ENCODE measurements at places on chromosomes 6 and 20.

DNA sequence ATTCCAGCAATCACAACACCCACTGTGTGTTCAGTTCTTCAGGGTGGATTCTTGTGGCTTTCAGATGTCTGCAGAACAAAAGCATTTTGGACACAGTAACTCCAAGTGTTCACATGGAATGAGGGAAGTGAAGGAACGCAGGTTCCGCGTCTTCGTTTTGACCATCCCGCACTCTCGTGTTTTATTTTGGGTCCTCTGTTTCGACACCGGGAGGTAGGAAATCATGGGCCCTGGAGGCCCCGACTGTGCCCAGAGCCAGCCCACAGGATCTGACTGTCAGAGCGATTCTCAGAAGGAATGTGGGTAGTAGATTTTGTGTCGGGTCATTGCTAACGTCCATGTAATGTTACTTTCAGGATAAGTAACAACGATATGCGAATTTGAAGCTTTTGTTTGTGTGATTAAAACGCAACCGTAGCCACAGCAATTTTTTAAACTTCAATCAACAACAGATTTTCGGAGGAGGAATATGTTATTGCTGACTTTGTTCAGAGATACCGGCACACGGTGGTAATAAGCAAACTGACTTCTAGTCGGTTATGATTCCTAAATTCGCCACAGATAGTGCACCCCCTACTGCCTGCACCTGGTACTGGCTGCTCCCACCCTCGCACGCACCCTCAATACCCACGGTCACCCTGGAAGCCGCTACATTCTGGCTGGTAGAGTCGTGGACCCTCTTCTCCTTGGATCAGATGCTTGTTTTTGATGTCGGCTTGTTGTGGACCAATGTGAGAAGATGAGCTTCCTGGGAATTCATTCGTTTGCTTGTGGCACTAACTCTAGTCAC is 10.5 kb downstream of the NPEPL1 start:
- DNase-seq, result no peak

- no peak for DNase-seq
These were observed 151.8 kb upstream of the HEY2 start for GRCh38 chr6:125597411-125598253.

- DNase-seq, result no peak
These were observed 282.3 kb upstream of the QKI start for GRCh38 chr6:163132050-163132750.

- no peak for DNase-seq
These were observed 89.8 kb downstream of the IYD start for GRCh38 chr6:150458579-150458978.

DNA sequence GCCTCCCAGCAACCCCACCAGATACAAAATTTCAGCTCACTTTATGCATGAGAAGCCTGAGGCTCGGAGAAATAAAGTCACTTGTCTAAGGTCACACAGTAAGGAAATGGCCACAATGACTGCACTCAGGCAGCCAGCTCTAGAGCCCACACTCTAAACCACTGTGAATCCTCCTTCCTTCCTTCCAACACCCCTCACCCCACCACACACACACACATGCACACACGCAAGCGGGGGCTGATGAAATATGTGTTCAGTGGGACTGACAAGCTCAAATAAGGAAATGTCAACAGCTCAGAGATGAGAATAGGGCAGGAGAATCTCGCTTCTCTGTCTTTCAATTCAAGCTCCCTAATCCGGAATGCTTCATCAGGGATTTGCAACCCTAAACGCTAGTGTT is 6.0 kb upstream of the BPIFA1 start:
- DNase-seq, result no peak

- DNase-seq, result no peak
These were observed 31.1 kb downstream of the SERPINB6 start for GRCh38 chr6:2940010-2940850.

DNA sequence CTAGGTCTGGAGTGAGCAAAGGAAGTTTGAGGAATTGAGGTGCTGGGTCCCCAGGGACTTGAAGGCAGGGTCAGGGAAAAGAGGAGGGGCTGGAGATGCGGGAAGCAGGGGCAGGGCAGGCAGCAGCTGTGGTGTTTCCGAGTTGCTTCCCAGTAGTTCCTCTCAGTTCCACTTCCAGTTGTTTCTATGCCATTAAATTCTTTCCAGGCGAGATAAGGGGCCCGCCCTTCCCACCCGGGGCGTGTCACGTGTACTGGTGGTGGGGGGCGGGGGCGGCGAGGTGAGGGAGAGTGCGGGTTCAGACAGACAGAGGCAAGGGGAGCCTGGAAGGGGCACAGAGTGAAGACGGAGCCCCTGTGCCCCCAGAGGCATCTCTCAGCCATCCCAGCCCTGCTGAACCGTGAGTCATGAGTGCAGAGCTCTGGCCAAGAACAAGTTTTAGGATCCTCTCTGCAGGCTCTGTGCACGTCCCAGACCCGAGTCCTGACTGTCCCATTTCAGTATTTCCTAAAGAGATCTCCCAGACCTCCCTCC is 977 bp downstream of the TNXB start:
- DNase-seq, result no peak

DNA sequence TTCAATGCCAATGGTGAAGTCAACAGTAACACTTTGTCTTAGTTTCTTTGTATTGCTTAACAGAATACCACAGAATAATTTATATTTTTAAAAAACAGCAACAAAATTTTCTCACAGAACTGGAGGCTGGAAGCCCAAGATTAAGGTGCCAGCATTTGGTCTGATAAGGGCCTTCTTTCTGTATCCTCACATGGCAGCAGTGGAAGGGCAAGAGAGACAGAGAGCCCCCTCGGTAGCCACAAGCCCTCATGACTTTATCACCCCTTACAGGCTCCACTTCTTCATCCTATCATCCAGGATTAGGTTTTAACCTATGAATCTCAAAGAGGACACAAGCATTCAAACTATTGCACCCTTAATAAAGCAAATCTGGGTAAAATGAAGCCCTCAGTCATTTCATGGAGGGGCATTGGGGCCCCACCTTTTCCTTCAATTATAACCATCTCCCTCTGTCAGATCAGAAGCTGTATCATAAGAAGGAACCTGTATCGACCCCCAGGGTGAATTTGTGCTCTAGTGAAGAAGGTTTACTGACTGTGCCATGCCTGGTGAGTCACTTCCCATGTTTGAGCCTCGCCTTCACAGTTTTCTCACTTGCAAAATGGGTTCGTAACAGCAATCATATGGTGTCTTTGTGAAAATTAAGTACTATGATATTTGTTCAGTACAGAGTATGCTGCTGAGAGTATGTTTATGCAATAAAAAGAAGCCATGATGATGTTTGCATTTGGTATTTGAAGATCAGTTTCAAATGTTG is 178.2 kb downstream of the LRFN2 start:
- DNase-seq, result no peak

- DNase-seq, result no peak
These were observed 85.8 kb upstream of the PREP start for GRCh38 chr6:105488516-105489215.

DNA sequence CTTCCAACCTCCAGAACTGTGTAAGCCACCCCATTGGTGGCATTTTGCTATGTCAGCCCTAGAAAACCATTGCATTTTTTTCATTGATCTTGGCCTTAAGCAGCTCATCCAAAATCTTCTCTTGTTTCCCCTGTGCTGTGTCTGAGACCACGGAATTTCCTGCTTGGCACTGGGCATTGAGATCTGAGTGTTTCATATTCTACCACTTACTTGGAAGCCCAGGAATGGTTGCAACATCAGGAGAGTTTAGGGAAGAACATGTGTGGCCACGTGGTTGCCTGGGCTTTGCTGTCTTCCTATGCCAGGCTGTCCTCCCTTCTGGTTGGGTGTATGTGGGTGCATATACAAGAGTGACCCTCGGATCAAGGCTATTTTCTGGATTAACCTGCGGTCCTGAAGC is 139.3 kb upstream of the PMEPA1 start:
- no peak for DNase-seq

- no peak for DNase-seq
These were observed 18.3 kb downstream of the HMGN4 start for GRCh38 chr6:26556263-26557070.

DNA sequence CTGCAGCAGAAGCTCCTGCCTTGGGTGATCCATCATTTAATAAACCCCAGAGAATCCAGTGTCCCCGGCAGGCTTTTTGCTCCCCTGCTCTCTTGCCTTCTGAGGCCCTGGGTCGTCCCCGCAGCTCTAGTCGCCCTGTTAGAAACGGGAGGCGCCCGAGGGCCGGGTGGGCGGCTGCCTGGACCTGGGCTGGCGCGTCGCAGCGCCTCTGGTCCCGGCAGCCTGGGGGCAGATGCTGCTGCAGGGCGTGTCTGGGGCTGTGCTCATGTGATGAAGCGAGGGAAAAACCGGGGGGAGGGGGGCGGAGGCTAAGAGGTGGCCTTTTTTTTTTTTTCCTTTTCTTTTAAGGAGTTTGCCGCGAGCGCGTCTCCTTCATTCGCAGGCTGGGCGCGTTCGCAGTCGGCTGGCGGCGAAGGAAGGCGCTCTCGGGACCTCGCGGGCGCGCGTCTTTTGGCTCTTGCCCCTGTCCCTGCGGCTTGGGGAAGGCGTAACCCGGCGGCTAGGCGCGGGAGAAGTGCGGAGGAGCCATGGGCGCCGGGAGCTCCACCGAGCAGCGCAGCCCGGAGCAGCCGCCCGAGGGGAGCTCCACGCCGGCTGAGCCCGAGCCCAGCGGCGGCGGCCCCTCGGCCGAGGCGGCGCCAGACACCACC is 394 bp downstream of the AKAP12 start:
- peak; percentile 36 for DNase-seq

- no peak for DNase-seq
These were observed 125.0 kb downstream of the SIM1 start for GRCh38 chr6:100339574-100340255.

DNA sequence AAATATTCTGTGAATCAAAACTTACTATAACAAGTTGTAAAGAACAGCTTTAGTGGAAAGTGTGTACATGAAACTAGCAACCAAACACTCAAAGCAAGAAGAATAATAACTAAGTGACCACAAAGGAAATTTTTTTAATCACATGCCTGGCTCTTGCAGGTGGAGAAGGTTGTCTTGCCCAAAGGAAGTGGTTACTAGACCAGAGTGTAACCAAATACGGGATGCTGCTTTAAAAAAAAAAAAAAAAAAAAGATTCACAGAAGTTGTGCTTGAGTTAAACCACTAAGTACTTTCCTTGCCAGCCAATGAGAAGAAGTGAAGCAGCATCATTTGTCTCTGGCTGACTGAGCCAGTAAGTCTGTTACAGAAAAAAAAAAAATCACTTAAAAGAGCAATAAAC is 19.1 kb upstream of the HLA-DQB1 start:
- no peak for DNase-seq

GRCh38 chr20:62725596-62726268 is 17.1 kb downstream of the NTSR1 start:
- no peak for DNase-seq

DNA sequence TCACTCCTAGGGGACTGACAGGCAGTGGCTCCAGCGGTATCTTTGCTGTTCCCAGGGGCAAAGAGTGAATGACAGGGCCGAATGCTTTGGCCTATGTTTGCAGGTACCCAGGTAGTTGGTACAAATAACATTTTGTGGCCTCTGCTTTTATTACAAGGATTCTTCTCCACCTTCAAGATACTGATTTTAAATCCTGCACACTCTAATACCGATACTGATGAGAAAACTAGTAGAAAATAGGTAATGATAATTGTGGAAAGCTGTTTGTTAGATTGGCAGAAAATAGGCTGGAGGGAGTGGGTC is 772 bp downstream of the HINT3 start:
- no peak for DNase-seq

- no peak for DNase-seq
These were observed 53.3 kb downstream of the CAP2 start for GRCh38 chr6:17446713-17447112.

DNA sequence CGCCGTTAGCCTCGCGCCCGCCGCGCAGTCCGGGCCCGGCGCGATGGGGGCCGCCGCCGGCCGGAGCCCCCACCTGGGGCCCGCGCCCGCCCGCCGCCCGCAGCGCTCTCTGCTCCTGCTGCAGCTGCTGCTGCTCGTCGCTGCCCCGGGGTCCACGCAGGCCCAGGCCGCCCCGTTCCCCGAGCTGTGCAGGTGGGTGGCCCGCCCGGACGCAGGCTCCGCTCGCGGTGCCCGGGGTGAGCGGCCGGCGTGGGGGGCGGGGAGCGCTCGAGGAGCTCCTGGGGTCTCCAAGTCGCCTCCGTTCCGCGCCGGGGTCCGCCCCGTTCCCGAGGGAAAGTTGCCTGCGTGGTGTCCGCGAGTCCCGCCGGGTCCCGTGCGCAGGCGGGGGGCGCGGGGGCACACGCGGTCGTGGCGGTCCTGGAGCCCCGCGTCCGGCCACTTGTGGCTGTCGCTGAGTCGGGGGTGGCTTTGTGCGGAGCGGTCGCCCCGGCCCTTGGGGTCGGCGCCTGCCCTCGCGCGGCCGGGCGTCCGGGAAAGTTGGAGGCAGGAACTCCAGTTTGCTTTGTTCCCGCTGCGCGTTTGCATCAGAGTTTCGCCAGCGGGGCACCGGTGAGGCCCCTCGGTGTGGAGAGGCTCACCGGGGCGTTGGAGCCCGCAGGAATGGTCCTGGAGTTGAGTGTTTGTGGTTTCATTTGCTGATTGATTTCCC is 476 bp downstream of the IGF2R start:
- no peak for DNase-seq

- no peak for DNase-seq
These were observed 169.9 kb downstream of the DHX35 start for GRCh38 chr20:39132093-39132492.

DNA sequence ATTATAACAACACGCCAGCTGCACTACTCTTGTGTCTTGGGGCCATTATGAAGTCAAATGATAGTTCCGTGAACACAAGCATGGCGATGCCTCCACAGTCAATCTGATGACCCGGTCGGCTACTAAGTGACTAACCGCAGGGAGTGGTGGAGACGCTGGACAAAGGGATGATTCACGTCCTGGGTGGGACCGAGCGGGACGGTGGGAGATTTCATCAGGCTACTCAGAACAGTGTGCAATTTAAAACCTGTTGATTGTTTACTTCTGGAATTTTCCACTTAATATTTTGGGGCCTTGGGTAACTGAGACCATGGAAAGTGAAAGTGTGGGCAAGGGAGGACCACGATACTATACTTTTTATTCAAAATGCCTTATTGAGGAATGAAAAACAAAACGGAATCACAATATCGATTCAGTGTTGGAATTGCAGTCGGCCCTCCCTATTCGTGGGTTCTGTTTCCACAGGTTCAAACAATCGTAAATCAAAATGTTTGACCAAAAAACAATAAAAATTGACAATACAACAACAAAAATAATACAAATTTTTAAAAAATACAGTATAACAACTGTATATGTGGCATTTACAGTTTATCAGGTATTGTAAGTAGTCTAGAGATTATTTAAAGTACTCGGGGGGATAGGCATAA is 66.5 kb downstream of the MYLK4 start:
- DNase-seq, result no peak

- DNase-seq, result no peak
These were observed 18.3 kb downstream of the DSP start for GRCh38 chr6:7559651-7560385.

- DNase-seq, result no peak
These were observed 5.8 kb downstream of the GATA5 start for GRCh38 chr20:62470001-62470400.

DNA sequence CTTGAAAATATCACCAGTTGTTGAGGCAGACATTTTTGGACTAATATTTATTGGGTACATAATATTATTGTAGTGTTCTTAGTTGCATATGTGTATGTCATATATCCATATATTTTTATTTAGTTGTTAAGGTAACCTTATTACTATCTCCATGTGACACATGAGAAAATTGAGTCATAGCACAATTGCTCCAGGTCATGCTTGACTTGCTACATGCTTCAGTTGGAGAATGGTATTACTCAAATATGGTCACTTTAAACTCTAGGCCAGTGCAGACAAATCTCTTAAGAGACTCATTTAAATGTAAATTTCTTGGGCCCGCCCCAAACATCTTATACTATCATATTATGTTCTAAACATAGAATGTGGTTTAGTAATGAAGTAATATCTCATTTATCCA is 246.1 kb downstream of the RIMS1 start:
- DNase-seq, result no peak

- DNase-seq, result no peak
These were observed at the start of gene HDGFL1 for GRCh38 chr6:22569281-22570184. Gene HDGFL1, plus strand, starts transcription at chr6:22569566. Its CDS starts 10 bp downstream, at chr6:22569576.
